Lung (tissue), 17 donors: ENCODE measurements at places on chromosomes 2 and 18. TPM values are rescaled to one million over a fixed set of nuclear protein-coding genes. Genes with fewer than 3 reads are reported as not detected.

- peak; percentile 67 for DNase-seq
- peaks cover 2% of the 10 kb centered on the region for H3K36me3 ChIP-seq
- peaks cover 8% of the 10 kb centered on the region for H3K4me1 ChIP-seq
- H3K27ac ChIP-seq, result peak overlapping the region; percentile 50
- H3K27me3 ChIP-seq, result no peaks in the 10 kb centered on the region
- H3K4me3 ChIP-seq, result no peak overlapping the region
Measured at GRCh38 chr2:189657867-189658266, 3.4 kb upstream of the ASNSD1 start.

Gene FHOD3
- total RNA-seq, result 7.4 TPM

DNA sequence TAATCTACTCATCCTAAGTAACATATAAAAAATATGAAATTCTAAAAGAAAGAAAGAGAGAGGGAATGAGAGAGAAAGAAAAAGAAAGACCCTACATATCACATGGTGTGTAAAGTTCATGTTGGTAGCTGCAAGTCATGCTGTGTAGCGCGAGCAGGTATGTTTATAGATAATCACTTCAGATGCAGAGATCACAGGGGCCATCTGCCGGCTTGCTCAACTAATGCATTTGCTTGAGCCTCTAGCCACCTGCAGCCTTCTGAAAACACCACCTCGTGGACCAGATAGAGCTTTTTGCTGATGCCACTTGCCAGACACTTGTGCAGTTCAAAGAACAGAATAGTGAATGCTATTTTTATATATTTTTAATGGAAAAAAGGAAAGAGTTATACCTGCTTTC lies 37.6 kb downstream of the CDH7 start:
- H3K27ac ChIP-seq, result no peak overlapping the region
- no peak overlapping the region for H3K4me3 ChIP-seq
- H3K36me3 ChIP-seq, result no peaks in the 10 kb centered on the region
- H3K4me1 ChIP-seq, result no peaks in the 10 kb centered on the region
- no peaks in the 10 kb centered on the region for H3K27me3 ChIP-seq

Gene NRBP1
- 80.3 TPM for total RNA-seq

DNA sequence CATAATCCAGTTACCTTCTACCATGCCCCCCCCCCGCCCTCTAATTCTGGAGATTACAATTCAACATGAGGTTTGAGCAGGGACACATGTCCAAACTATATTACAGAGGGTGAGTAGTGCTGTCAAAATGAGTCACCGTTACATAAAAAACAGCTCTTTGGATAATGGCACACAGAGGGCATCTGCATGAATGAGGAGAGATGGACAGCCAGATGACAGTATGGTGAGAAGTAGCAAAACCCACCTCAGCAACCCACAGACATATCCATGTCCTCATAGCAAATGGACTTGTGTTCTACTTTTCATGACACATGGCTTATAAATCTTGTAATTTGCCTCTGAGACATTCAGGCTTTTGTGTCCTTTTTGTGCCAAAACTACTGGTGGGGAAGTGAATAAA lies 132.0 kb downstream of the EML6 start:
- no peak overlapping the region for H3K27ac ChIP-seq
- H3K36me3 ChIP-seq, result no peaks in the 10 kb centered on the region
- no peak overlapping the region for H3K4me3 ChIP-seq
- no peaks in the 10 kb centered on the region for H3K4me1 ChIP-seq
- H3K27me3 ChIP-seq, result no peaks in the 10 kb centered on the region
